ENCODE measurements at places on chromosomes 7 and 10. TPM values are rescaled to one million over a fixed set of nuclear protein-coding genes. Genes with fewer than 3 reads are reported as not detected.

TEX36 gene
- not detected for total RNA-seq

COL26A1 gene
- total RNA-seq, result 1.6 TPM

PARD3 gene
- 21.2 TPM for total RNA-seq

SCART1 gene
- 2.1 TPM for total RNA-seq

C10orf90 gene
- total RNA-seq, result 0.22 TPM

METTL27 gene
- total RNA-seq, result 3.5 TPM

NPY gene
- not detected for total RNA-seq

ASB10 gene
- not detected for total RNA-seq

NUP205 gene
- total RNA-seq, result 45.7 TPM

PLAC9 gene
- total RNA-seq, result 19.6 TPM

NKX1-2 gene
- not detected for total RNA-seq

IKZF1 gene
- total RNA-seq, result not detected

PLXDC2 gene
- total RNA-seq, result 2.3 TPM

EPHB4 gene
- total RNA-seq, result 32.9 TPM

CFTR gene
- not detected for total RNA-seq

FOXP2 gene
- total RNA-seq, result 5.0 TPM

PRLHR gene
- total RNA-seq, result not detected

AHR gene
- total RNA-seq, result 98.7 TPM

PPP1R17 gene
- total RNA-seq, result not detected

PKD2L1 gene
- total RNA-seq, result not detected

HGF gene
- total RNA-seq, result 4.4 TPM

TRIP6 gene
- total RNA-seq, result 121 TPM

OGDHL gene
- total RNA-seq, result 0.51 TPM

LBX1 gene
- not detected for total RNA-seq

ANXA8 gene
- 3.7 TPM for total RNA-seq

MIOS gene
- 47.8 TPM for total RNA-seq

STAM gene
- total RNA-seq, result 38.7 TPM

ABCF2 gene
- total RNA-seq, result 69.7 TPM

SCIN gene
- 0.32 TPM for total RNA-seq

DPP6 gene
- total RNA-seq, result not detected

PDK4 gene
- total RNA-seq, result 1.5 TPM

POU6F2 gene
- total RNA-seq, result not detected

GPC2 gene
- 0.22 TPM for total RNA-seq

ITPRIP gene
- total RNA-seq, result 11.3 TPM

SDK1 gene
- not detected for total RNA-seq

ACSL5 gene
- total RNA-seq, result 1.8 TPM

MSS51 gene
- total RNA-seq, result 1.0 TPM

AGAP9 gene
- total RNA-seq, result 3.7 TPM

RPA3 gene
- total RNA-seq, result 16.3 TPM

NEUROD6 gene
- total RNA-seq, result not detected

LLCFC1 gene
- total RNA-seq, result not detected

RBP3 gene
- total RNA-seq, result not detected
